ENCODE measurements at places on chromosomes 2 and 18.

GRCh38 chr2:142843731-142844130 is 33.7 kb upstream of the KYNU start:
- DNase-seq, result no peak

DNA sequence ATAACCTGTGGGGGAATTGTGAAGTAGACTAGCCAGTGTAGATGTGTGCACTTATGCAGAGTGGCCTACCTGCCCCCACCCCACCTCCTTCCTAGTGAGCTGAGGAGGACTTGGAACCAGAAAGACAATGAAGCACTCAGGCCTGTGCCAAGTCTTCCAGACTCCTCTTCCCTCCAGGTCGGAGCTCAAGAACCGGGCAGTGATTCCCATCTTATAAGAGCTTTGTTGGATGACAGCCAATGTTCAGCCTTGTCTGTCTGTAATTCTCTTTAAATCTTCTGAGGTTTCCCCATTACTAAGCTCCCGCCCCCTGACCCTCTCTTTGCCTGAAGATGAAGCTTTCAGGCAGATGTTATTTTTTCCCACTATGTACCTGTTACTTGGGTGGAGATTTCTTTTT is 121.0 kb downstream of the SMAD2 start:
- DNase-seq, result no peak

DNA sequence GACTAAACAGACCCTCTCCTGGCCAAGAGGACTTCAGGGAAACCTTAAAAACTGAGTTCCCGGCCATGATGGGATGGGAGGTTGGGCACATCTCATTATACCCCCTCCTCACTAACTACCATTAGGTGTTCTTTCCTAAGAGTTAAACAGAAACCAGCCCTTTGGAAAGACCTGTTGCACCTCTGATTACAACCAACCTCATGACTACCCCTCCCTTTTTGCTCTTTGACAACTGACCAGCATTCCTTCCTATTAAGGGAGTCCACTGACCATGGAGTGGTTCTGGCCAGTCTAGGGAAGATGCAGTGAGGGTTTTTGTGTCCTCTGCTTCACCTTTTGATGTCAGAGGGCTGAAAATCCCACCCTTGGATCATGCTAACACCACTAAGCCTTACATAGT is 44.5 kb upstream of the FRZB start:
- DNase-seq, result no peak

DNA sequence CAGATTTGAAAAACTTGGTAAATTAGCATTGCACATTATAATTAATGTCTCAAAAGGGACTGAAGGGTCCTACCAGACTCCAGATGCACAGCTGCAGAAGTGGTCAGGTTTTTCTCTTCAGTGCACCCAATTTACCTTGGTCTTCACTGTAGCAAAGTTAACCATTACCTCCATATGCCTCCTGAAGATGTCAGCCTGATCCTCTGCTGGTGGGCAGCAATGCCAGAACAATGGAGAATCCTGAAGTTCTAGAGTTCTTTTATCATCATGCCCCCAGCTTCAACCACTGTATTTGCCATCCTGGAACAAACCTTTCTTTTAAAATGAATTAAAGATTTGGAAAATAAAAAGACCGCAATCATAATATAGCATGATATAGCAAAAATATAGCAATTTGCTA is 1774.8 kb upstream of the CELF4 start:
- no peak for DNase-seq

- no peak for DNase-seq
These were observed 52.5 kb downstream of the USP40 start for GRCh38 chr2:233513953-233514655.

DNA sequence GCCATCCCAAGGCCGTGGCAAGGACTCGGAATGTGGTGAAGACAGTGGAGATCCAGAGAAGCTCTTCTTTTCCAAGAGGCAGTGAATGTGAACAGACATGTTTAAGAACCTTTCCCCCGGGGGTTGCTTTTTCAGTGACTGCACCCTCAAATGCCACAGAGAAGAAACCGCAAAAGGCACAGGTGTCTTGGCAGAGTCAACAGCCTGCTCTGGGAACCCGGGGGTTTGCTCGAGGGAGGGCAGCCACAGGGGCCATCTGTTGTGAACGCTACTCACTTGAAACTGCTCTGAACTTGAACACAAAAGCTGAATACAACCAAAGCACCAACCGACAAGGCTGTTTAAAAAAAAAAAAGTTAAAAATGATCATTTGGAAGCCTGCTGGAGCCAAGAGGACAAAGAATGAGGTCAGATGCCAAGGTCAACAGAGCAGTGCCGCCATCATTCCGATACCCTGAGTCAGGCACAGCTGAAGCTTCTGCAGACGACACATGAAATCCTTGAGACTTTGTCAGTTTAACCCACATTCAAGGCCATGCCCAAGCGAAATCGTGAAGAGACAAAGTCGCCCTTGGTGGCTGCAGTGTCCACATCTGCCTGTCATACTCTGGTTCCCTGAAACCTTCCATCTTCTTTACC is 47.4 kb downstream of the PSMG2 start:
- peak; percentile 25 for DNase-seq

GRCh38 chr2:240519396-240520129 is 38.2 kb downstream of the ANKMY1 start:
- DNase-seq, result peak; percentile 36

- peak; percentile 61 for DNase-seq
These were observed 17.4 kb upstream of the MRPL33 start for GRCh38 chr2:27754138-27754588.

DNA sequence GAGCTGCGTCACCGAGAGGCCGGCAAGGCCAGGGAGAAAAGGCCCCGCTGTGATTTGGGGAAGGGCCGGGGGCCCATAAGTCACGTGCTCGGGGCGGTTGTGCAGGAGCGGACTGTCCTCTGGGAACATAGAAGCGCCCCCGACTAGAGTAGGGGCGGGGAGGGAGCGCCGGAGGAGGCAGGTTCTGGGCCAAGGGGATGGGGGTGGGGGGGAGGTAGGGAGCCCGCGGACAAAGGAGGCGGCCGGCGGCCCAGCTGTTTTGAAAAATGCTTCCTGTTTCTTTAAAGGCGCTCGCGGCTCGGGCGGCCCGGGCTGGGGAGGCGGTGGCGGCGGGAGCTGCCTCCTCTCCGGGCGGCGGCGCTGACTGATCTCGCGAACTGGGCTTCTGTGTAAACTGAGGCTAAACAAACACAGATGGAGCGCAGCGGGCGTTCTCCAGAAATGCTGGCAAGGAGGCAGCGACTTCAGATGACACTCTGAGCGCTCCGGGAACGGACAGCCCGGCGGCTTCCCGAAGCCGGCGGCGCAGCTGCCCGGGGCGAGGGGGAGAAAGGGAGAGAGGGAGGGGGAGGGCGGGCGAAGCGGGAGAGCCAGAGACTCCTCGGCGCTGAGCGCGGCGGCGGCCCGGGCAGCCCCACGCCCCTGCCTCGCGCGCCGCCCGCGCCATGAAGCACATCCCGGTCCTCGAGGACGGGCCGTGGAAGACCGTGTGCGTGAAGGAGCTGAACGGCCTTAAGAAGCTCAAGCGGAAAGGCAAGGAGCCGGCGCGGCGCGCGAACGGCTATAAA is at the start of gene ATOH8:
Gene ATOH8, plus strand, starts transcription at position 467 of the 788 bp plus-strand sequence. Its CDS starts 199 bp downstream, at position 666.
- no peak for DNase-seq

DNA sequence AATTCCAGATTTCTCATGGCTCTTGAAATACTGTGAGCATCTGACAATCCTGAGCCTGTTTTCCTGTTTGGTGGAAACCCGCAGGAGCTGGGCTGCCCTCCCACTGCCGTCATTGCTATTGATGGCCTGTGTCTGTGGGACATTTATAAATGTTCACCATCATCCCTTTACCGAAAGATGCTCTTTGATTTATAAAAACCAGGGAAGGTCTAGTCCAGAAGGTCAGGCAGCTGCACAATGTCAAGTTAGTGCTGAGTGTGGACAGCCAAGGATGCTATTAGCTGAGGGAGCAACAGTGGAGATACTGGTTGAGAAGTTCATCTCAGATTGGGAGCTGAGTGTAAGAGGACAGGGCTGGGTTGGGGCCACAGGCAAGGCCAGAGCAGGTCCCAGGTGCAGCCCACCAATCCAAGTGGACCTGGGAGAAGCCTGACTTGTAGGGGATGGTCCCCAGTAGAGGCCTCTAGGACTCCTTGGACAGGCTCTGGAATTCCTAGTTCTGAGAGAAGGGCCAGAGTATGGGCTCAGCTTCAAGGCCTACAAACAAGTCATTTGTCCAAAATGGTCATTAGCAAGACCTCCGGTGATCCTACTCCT is 55.1 kb downstream of the COPS8 start:
- no peak for DNase-seq

DNA sequence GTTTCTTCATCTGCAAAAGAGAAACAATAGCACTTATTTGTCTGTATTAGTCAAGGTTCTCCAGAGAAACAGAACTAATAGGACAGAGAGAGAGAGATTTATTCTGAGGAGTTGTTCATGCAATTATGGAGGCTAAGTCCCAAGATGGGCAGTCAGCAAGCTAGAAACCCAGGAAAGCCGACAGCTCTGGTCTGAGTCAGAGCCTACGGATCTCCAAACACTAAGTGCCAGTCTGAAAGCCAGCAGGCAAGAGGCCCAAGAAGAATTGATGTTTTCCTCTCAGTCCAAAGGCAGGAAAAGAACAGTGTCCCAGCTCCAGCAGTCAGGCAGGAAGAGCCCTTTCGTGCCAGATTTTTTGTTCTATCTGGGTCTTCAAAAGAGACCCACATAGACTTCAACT is 36.5 kb upstream of the SLC66A3 start:
- DNase-seq, result no peak

DNA sequence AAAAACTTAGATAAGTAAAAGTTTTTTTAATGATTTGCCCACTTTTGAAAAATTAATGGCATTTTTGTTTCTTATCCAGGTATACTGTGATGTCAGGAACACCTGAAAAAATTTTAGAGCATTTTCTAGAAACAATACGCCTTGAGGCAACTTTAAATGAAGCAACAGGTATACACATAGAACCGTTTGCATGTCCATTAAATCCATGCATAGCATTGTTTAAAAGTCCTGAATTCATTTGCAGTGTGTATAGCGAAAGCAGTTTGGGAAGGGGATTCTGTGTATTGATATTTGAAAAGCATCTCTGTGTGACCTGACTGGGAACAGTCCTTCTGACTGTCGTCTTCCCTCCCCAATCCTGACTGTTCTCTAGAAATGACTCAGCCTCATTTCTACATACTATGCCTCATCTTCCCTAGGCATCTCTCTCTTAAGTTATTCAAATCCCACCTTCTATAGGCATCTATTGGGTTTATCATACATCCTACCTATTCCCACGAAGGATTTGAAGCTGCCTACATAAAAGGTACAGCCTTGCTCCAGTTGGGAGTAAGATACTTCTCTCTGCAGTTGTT is 79.2 kb upstream of the MAP3K20 start:
- DNase-seq, result no peak

DNA sequence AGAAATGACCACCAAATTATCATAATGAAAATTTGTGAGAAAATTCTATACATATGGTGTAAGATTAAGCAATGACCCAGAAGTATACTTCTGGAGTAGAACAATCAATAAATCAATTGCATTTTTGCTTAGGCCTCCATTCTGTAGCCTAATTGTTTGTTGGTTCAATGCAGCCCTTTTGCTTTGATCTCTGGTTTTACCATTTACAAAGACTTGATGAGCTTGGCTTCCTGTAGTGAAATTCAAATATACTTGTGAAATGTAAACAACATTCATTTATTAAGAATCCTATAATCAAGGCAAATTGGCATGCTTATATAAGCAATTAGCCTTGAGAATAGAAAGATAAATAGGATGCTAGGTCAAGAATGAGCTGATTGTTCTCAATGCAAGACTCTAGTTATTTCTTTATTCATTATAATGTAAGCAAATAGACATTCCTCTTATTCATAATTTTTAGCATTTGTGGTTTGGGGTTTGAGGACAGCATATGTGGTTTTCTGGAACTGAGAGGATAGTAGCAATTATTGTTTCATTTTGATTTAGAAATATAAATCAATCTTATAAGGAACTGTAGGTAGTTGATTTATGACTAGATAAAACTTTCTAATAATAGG is 9.7 kb downstream of the FMNL2 start:
- no peak for DNase-seq

DNA sequence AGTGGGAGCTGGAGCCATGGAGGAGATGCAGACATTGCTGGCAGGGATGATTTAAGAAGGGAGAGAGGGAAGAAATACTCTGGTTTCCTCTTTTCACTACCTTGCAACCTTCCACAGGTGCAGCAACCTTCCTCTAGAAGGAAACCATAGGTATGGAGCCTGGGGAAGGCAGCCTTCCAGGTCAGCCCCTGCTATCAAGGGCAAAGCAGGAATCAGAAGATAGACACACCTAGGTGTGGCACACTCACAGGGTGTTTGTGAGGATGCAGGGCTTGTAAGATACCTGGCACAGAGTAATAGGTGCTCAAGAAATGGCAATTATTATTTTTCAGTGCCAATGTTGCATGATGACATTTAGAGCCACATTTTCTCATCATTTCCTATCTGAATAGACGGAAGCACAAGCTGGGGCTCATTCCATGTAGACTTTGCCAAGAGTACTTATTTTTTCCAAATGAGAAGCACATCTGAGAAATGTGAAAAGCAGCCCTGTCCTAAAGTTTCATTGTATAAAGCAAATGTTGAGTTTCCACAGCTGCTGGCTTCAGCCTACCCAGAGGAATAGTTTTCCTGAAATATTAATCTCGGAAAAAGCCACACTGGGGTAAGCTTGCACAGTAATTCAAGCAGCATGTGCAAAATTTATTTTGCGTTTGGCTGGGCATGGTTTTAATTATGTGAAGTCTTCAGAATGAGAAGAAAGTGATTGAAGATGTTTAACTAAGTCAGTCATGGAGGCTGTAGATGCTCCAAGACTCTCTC is 20.6 kb downstream of the EVA1A start:
- DNase-seq, result no peak

- no peak for DNase-seq
These were observed 16.1 kb downstream of the MLPH start for GRCh38 chr2:237503201-237503600.

DNA sequence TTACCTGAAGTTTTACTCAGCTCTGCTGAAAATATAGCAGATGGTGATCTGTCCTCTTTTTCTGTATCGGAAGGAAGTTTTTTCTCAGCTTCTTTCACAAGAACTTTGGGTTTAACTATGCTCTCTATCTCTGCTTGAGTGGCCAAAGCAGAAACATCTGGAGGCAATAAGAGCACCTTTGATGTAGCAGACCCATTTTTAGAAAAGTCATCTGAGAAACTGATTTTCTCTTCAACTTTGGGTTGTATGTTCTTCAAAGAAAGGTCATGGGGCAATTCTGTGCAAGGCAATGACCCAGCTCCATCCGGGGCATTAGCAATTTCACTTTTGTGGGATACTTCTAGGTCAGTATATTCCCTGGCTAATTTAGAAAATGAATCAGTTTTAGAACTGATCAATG is 25.2 kb downstream of the RTN4 start:
- DNase-seq, result no peak
